ENCODE measurements at places on chromosomes 11 and 22.
A peak's percentile ranks its signal among the peaks of the same experiment; 100 is the strongest.

- DNase-seq: no peak
Measured at GRCh38 chr11:134994431-134994830, 582.4 kb upstream of the B3GAT1 start.

GRCh38 chr22:32628628-32629572 is 154.3 kb downstream of the FBXO7 start:
- no peak for DNase-seq

DNA sequence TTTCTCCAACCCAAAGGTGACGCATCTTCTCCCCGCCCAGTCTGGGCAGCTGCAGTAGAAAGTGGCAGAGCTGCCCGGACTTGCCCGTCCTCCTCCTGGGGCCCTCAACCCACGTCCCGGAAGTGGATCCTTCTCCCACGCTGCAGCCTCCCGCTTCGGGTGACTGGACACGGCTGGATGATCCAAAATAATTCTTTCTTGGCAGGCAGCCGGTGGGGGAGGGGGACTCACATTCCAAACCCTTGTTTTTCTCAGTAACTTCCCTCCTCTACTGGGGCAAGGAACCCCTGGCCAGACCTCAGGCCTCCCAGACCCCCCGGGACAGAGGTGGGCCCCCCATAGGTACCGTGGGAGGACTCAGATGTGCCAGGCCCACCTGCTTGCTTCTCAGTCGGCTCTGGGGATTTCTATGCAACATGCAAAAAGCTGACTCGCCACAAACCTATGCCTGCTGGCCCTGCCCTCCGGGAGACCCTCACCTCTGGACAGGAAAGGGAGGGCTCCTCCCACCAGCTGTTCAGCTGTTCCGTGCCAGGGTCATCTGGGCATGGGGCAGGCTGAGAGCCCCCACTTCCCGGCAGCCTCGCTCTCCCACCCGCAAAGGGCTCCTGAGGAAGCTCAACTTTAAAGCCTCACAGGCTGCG is 1.4 kb downstream of the PLXNB2 start:
- peak; percentile 86 for DNase-seq

DNA sequence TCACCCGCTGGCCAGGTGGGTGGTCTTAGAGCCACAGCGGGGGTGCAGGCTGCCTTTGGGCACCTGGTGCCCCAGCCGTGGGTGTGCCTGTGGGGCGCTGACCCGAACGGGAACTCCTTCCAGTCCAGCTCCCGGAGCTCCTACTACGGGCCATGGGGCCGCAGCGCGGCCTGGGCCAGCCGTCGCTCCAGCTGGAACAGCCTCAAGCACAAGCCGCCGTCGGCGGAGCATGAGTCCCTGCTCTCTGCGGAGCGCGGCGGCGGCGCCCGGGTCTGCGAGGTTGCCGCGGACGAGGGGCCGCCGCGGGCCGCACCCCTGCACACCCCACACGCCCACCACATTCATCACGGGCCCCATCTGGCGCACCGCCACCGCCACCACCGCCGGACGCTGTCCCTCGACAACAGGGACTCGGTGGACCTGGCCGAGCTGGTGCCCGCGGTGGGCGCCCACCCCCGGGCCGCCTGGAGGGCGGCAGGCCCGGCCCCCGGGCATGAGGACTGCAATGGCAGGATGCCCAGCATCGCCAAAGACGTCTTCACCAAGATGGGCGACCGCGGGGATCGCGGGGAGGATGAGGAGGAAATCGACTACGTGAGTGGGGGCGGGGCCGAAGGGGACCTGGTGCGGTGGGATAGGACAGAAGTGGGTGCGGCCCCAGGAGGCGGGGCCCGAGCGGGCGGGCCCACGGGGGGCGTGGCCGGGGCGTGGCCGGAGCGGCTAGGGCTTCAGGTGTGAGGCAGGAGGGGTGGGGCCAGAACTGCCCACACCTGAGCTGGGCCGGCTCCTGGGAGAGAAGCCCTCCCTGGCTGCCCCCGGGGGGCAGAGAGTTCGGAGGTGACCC is 91.5 kb downstream of the CACNA1I start:
- peak; percentile 70 for DNase-seq

GRCh38 chr11:118650366-118650765 is 29.1 kb downstream of the TREH start:
- no peak for DNase-seq

- peak; percentile 44 for DNase-seq
Measured at GRCh38 chr11:23540101-23540561, 679.9 kb upstream of the CCDC179 start.

DNA sequence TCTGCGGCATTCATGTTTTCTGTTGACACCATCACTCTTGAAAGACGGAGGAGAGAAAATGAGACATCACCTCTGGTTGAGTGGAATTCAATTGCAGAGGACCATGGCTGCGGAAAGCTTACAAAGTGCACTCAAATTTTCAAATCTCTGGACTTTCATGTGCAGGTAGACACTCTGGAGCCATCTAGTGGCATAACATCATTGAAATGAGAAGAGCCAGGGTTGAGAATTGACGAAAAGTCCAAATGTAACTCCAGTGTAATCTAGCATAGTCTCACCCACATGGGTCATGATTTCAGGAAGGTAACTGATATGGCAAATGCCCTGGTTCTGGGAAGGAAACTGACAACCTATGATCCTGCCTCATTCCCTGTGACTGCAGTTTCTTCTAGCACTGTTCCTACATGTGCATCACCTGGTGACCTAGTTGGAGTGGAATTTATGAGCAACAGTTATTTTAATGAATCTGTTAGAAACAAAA is 687.8 kb downstream of the KCNA4 start:
- peak; percentile 24 for DNase-seq

GRCh38 chr11:134597452-134597851 is 185.4 kb upstream of the B3GAT1 start:
- DNase-seq: no peak

DNA sequence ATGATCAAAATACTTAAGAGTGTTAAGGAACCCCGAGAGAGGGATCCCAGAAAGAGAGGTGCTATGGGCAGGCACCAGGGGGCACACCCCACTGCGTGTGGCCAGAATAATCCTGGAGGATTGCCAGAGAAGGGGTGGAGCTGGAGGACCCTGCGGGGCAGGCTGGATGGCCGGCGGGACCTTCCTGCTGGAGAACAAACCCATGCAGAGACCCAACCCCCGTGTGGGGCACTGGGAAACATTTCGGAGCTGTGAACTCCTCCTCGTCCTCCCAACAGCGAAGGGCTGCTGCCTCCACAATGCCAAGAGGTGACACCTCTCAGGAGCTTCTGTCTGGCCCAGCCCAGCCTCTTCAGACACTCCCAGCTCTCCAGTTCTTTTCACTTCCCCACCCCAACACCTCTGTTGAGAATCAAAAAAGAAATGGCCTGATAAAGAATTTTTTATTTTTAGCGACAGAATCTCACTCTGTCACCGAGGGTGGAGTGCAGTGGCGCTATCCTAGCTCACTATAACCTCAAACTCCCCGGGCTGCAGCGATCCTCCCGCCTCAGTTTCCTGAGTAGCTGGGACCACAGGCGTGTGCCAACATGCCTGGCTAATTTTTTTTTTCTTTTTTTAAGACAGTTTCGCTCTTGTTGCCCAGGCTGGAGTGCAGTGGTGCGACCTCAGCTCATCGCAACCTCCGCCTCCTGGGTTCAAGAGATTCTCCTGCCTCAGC is 25.6 kb downstream of the RHOD start:
- DNase-seq: no peak

DNA sequence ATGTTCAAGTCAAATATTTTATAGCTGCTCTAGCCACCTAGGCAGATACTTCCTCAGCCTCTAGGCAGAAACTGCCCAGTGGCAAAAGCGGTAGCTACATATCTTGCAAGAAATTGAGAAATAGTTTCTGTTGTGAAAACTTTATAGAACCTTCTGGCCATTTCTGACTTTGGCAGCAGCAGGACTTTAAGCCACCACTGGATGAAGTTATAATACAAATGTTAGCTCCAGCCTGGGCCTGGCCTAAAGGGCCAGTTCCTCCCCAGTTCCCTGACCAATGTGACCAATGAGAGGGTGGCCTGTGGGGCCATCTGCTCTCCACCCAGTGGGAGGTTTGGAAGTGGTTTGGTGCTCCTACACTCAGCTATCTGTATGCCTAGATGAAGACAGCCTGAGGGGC is 254.0 kb upstream of the NARS2 start:
- DNase-seq: no peak

DNA sequence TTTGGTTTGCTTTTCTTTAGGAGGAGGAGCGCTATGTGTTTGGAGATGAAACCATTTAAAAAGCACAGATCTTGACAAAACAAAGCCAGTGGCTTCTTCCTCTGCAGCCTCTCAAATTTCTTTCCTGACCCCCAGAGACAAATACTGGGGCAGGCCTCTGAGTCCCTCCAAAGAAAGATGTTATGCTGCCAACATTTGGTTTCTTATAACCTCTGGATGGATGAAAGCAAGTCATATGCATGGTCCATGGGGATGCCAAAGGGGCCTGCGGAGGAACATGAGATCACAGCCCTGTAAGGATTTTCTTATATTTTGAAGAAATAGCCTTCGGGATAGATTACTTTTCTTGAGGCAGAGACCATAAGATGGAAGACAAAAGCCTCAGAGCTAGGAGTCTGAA is 179.1 kb downstream of the TENM4 start:
- DNase-seq: no peak

DNA sequence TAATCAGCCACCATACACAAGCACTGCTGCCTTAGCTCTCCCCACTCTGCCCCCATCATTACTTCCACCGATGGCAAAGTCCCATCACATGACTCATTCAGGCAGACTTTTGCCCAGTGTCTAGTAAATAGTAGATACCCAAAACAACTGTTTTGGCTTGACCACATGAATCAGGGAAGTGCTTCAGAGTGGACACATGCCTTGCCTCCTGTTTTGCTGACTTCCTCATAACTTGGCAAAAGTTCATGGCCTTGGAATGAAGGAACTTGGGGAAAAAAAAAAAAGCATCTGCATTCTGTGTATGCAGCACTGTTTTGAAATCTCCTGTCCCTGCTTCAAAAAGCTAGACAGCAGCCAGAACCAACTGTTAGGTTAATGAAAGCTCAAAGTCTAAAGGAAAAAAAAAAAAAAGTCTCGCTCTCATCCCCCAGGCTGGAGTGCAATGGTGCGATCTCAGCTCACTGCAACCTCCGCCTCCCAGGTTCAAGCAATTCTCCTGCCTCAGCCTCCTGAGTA is 335.3 kb downstream of the FAM181B start:
- DNase-seq: no peak

DNA sequence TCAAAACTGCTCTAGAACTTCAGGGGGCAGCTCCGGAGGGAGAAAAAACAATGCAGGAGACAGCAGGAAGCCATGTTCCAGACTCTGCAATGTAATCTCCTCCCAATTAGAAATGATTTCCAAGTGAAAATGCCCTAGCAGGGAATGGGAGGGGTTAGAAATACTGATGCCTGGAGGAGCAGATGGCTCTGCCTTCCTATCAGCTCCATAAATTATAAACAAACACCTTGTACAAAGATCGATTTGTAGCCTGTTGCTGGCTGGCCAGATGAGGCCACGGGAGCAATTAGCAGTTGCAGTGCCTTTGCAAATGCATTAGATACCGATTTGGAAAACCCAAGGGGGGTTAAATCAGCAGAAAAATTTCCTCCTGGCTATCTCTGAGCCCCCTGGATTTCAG is 46.6 kb upstream of the CHRM4 start:
- DNase-seq: no peak

- DNase-seq: no peak
Measured at GRCh38 chr11:82003671-82004515, 729.8 kb downstream of the FAM181B start.

DNA sequence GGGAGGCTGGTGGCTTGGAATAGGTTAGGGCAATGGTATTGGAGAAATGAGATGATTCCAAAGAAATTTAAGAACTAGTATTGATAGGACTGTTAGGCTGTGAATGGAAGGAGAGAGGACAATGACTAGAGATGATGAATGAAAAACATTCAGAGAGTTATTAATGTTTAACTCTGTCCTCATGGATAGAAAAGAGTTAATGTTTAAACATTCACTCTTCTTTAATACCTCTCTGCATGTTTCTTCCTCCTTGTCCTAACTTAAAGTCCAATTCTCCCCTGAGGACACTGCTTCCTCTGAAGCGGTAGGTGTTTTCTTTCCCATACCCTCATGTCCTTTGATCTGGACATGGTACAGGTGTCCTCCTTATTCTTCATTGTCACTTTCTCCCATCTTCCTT is 13.4 kb downstream of the CHEK1 start:
- DNase-seq: no peak

- DNase-seq: no peak
Measured at GRCh38 chr11:25197515-25197914, 700.7 kb downstream of the LUZP2 start.

- DNase-seq: no peak
Measured at GRCh38 chr11:125070699-125071254, 7.7 kb downstream of the SLC37A2 start.

All from NCI-H1105 treated with DMSO at 0.1 percent for 48 hours (cell line).